ENCODE measurements at places on chromosomes 16 and 17.

DNA sequence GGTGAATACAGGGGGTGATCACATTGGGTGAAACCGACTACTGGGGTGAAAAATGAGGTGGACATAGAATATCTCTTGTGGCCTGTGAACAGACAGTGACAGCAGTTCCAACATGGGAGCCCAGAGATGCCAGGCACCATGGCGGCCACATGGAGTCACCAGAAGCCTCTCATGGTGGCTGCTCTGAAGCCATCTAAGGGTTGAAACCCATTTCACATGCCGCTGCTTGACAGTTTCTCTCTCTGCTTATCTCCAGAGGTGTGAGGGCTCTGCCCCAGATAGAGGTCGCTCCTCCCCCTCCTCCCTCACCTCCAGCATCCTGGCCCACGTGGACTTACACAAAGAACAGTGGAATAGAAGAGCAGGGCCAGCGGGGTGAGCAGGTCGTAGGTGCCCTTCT, 37.9 kb upstream of the PIK3R6 start:
- no peak for DNase-seq

DNA sequence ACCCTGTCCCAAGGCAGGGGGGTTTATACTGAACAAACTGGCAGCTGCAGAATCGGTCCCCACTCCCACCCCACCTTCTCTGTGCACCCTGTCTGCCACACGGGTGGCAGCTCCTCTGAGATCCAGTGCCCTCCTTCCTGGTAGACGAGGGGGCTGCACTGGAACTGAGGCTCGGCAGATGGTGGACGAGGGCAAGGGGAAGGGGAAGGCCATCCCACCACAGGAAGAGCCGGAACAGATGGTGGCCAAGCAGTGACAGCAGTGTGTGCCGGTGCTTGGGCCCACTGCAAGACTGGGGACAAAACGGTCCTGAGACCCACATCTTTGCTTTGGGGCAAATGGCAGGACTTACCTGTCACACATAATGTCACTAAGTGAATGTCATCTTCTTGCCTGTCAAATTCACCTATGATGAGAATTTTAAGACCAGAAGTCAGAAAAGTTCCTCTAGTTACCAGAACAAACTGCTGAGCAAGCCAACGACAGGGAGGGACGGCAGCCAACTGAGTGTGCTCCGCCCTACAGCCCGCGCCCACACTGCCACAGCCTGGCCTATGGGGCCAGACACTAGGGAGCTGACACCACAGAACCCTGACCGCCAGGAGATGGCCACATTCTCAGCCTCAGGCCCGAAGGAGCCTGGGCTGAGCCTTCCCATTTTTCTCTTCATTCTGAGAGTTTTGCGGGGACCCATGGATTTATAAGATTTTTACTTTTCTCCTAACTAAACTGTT, 14.4 kb downstream of the NTAN1 start:
- peak; percentile 31 for DNase-seq

GRCh38 chr16:11180489-11180888, 75.5 kb downstream of the SOCS1 start:
- DNase-seq = no peak

DNA sequence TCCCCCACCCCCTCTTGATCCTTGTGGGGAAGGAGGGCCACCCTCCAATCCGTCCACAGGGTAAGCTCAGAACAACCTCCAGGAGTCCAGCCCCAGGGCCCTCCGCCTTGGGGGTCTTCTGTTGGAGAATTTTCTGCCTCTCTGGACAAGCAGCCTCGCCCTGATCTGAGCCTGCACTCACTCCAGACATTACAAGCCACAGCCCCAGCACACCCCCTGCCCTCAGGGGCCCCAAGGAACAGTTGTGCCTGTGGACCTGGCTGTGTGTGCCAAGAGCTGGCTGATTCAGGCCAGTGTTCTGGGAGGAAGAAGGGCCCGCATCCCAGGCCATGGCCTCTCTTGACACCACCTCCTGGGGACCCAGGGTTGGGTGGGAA, 477 bp upstream of the ARHGAP27 start:
- no peak for DNase-seq

- DNase-seq = no peak
Observed at GRCh38 chr17:49932138-49932723, 36.8 kb upstream of the DLX4 start.

- peak; percentile 71 for DNase-seq
Observed at GRCh38 chr16:11848842-11849241, 2.5 kb downstream of the RSL1D1 start.

- DNase-seq = no peak
Observed at GRCh38 chr17:16870253-16871245, 101.4 kb downstream of the TNFRSF13B start.

- no peak for DNase-seq
Observed at GRCh38 chr16:31214708-31215286, 878 bp downstream of the TRIM72 start.

- peak; percentile 99 for DNase-seq
Observed at GRCh38 chr17:44543213-44543904, 13.9 kb upstream of the FZD2 start.

DNA sequence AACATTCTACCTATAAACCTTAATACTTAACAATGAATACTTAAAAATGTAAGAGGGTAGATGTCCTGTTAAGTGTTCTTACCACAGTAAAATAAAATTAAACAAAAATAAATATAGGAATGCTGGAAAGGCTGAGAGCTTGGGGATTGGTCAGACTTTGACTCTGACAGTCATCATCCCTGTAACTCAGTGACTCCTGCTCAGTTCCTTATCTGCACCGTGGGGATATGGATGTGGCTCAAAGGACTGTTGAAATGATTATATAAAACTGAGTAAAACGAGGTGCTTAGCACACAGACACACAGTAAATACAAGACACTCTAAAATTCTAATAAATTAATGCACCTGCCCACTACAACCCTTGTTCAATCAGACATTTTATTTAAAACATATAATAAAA, 338.6 kb downstream of the TMEM114 start:
- DNase-seq = no peak

DNA sequence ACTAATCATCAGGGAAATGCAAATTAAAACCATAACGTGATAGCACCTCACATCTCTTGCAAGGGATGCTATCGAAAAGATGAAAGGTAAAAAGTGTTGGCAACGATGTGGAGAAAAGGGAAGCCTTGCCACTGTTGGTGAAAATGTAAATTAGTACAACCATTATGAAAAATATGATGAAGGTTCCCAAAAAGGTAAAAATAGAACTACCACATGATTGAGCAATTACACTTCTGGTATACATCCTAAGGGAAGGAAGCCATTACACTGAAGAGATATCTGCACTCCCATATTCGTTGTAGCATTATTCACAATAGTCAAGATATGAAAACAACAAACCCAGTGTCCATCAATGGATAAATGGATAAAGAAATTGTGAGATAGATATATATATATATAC, 21.5 kb downstream of the ABCA10 start:
- no peak for DNase-seq

- DNase-seq = no peak
Observed at GRCh38 chr16:5225931-5226655, 128.5 kb upstream of the EEF2KMT start.

- peak; percentile 83 for DNase-seq
Observed at GRCh38 chr17:60390186-60390585, 1.7 kb downstream of the USP32 start.

GRCh38 chr16:77744141-77744540, 21.8 kb downstream of the NUDT7 start:
- no peak for DNase-seq

GRCh38 chr16:66503030-66503429, 46.9 kb downstream of the TK2 start:
- no peak for DNase-seq

DNA sequence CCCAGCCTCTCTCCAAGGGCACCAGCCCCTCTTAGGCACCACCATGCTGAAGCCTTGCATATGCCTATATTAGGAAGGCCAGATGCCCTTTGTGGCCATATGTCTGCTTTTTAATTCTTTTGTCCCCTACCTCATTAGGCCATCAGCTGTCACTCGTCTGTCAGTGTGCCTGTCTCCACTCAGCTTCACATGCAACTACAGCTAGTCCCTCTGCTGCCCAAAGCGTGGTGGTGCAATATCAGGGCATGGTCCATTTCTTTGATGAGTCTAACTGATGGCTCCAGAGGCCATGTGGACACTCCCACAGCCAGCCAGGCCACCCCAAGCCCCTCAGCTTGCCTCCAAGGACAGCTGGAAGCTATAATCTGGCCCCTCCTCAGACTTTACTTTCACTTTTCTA, 36.3 kb downstream of the MYO18A start:
- no peak for DNase-seq

GRCh38 chr16:16850274-16850673, 471.3 kb downstream of the NPIPA7 start:
- no peak for DNase-seq

GRCh38 chr17:30996486-30996885, 25.6 kb downstream of the RNF135 start:
- no peak for DNase-seq

DNA sequence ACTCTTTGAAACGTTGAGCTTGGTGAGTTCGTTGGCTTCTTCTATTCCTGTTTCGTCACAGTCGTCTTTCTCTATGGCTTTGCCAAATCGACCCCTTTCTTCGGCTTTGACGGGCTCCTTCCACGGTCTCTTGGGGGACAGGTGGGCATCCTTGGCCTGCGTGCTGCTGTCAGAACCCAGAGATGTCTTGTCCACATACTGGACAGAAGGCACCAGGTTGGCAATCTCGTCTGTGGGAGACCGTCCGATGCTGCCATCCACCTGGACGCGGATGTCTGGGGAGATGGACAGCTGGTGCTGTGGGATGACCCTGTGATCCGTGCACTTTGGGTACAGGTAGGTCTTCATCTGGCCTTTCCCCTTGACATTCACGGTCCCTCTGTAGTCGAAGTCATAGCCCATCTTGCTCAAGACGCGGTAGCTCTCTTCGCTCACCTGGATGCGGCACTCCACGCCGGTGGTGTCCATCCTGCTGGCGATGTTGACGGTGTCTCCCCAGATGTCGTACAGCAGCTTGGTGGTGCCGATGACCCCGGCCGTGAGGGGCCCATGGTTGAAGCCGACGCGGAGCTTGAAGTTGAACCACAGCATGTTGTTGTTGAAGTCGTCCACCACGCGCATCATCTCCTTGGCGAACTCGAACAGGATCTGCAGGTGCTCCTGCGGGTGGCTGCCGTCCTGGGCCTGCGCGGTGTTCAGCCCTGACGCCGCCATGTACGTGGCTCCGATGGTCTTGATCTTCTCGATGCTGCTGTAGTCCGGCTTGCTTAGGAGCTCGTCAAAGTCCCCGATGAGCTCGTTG, 85.5 kb upstream of the CREBBP start:
- DNase-seq = no peak

DNA sequence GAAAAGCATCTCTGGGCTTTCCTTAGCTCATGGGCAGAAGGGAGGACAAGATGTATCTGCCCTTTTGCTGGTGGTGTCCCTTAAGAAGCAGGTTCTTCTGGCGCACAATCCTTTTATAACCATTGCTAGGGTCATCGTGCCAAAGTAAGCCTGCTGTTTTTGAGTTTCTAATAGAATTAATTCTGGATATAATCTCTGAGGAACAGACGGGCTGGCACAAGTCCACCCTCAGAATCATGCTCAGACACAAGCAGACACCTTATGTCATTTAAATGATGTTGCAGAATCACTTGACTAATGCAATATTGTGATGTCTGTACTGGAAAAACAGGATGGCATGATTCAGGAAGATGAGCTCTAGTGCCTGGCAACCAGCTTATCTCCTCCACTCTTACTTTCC, 18.8 kb upstream of the MMD start:
- DNase-seq = no peak

- DNase-seq = no peak
Observed at GRCh38 chr16:67942510-67943255, 1.2 kb downstream of the LCAT start.

- DNase-seq = no peak
Observed at GRCh38 chr16:77439106-77439505, 4.3 kb upstream of the ADAMTS18 start.

- no peak for DNase-seq
Observed at GRCh38 chr17:82316651-82317393, 586 bp downstream of the CD7 start.

DNA sequence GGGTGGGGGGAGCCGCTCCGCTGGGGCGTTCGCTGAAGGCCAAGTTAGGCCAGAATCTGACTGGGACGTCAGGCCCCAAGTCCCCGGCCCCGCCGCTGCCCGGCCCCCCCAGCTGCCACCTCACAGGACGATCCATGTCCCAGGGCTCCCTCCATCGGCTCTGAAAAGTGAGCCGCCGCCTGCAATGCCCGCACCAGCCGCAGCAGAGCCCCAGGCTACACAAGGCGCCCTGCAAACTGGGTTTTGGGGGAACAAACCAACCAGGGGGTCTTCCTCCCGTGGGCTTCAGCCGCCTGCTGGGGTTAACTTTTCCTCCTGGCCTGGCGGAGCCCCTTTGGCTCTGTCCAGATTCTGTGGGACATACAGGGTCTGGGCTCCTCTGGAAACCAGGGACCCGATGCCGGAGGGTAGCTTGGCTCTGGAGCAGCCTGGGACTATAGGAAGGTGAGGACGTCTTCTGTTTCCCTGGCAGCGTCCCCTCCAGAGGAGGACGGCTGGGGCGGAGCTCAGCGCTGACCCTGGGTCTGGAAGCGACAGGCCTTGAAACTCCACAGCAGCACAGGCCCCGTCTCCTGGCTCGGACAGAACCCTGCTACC, 835 bp downstream of the NME4 start:
- DNase-seq = peak; percentile 77

DNA sequence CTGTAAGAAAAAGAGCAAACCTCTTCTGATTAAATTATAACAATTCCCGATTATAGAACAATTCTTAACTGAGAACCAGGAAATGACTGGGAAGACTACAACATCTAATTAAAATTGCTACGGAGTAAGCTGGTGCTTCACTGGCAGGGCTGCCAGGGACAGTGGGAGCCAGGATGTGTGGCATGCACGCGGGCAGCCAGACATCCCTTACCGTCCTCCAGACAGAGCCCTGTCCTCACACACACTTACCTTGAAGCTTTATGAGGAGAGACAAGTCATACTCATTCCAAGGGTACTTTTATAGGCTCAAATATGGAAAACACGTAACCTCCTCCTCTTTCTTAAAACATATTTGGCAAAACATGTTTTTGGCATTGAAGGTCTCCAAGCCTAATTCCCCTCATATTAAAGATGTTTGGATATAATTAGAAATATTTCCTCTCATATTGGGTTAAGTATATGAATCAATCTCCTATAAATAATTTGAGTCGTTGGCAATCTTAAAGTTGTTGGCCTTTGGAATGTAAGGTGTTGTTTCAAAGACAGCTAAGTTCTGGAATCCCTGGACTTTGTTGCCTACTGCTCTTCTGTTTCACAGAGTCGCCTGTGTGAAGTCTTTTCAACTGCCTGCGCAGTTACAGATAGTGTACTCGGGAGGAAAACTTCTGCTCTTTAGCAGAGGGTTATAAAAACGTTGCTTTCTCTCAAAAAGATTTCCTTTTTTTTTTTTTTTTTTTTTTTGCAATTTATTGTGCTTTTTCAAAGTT, at the start of gene MYH1:
MYH1 (minus strand) TSS at position 272 of the 767 bp plus-strand sequence. CDS start 1,900 bp downstream, outside the sequence.
- DNase-seq = no peak

GRCh38 chr17:36503456-36504155, 17.1 kb downstream of the ZNHIT3 start:
- DNase-seq = no peak

- DNase-seq = no peak
Observed at GRCh38 chr17:66126231-66126630, 65.7 kb downstream of the CEP112 start.

Data from EL (cell line).